ENCODE measurements at places on chromosomes 2 and 18.

DNA sequence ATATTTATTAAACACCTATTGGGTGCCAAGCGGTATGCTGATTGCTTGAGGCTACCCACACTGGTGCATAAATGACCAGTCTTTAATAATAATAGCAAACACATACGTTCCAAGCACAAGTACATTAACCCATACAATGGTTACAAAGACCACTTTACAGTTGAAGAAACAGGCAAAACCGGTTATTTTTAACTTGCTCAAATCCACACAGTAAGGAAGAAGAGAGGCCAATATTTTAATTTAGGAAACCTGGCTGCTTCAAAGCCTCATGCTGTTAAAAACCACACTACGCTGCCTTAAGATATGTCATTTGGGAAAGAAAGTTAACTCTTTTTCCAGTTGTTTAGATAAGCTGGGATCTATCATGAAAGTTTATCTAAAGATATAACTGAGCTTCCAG is 2.4 kb upstream of the IMPA2 start:
- no peak for DNase-seq

DNA sequence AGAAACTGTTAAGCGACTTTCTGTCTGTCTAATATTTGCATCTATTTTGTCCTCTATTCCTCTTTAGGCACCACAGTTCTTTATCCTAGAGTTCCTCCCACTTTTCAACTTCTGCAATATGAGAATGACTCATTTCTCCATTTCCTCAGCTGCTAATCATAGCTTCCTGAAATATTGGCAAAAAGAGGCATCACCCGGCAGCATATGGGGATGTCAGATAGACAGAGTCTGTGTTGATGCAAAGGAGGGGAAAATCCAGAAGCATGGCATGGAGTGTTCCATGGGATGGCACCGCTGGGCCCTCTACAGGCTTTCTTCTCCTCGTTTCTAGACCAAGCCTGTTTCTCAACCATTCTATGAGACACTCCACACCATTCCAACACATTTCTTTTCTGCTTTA is 93.4 kb downstream of the DOCK10 start:
- DNase-seq: no peak

DNA sequence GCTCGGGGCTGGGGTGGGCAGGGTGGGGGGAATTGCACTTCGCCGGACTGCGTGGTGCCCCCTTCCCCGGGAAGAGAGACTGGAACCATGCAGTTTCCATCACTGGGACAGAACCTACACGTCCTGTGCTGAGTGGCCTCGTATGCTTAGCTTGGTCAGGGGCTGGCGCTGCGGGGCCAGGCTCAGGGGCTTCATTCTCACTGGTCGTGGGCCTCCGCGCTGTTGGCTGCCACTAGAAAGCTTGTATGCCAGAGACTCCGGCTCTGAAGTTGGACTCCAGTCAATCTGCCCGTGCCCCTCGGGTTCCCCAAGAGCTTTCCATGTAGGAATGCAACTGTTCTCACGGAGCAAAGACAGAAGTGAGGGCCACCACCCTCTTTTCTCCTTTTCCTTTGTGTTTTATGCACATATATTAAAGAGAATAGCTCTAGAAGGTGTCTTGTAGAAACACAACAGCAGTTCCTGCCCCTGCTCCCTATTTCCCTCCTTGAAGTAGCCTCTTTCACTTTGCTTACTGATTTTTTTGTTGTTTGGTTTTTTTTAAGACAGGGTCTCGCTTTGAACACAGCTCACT is 64.0 kb upstream of the YWHAQ start:
- no peak for DNase-seq

DNA sequence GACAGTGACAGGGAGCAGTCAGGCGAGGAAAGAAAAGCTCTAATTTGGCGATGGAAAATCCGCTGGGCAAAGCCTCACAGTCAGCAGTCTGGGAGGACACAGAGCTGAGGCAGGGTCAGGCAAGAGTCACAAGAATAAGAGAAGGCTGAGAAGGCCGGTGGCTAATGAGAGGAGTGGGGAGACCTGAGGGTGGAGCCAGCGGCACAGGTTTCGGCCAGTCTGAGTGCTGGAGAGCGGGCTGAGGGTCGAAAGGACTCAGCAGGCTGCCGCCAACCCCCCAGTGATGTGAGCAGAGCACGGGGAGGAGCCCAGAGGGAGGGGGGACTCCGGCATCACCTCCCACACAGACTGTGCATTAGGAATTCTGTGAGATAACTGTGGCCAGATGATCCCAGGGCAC is 500.6 kb upstream of the MYT1L start:
- no peak for DNase-seq

DNA sequence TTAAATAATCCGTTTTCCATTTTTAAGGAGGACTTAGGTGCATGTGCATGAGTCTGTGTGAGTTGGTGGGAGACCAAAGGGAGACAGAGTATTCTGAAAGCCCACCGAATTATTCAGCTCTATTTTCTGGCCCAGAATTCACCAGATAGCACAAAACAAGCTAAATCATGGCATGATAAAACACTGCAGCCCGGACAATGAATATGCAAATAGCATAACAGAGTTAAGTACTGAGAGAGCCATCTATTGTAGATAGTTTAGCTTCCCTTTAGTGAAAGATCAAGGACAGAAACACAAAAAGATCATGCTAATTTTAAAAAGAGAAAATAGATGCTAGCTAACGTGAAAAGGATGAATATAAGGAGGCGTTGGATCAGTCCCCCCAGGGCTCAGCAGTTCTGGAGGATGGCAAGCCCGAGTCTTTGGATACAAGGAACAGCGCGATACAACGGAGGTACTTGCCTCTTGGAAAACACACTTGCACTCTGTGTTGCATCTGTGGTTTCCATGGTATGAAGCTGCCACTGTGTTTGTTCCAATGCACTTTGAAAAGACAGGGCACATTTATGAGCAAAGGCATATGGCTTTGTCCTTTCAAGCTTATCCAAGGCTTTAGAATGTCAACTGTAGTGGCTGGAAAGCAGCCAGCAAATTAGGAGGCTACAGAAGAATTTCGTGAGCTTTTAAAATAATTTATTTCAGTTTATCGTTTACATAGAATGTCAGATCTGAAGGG is 119.9 kb downstream of the LYPD1 start:
- no peak for DNase-seq

DNA sequence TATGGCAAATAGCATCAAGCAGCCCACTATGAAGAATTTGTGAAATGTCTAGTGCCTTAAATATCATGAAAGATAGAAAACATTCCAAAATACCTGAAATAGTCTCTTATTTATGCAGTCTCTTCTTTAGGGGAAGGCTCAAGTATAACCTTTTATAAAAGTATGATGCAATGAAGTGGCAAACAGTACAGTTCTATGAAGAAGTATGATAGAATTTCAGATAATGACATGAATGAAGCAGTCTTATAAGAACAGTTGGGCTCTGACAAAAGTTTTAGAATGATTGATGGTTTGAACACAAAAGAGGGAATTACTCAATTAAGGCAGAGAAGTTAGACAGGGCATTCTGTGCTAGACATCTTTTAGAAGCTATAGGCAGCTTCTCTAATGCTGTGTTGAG is 1791.8 kb upstream of the PIK3C3 start:
- DNase-seq: no peak
